CD4-positive, alpha-beta memory T cell (primary cell): ENCODE measurements at places on chromosomes 1 and 21. TPM values are rescaled to one million over a fixed set of nuclear protein-coding genes. Genes with fewer than 3 reads are reported as not detected.
A peak's percentile ranks its signal among the peaks of the same experiment; 100 is the strongest.

Gene SLC41A1
- 26.3 TPM for total RNA-seq

Gene BNIPL
- total RNA-seq, result 4.6 TPM

Gene NFASC
- not detected for total RNA-seq

Gene IVL
- not detected for total RNA-seq

Gene A3GALT2
- total RNA-seq, result not detected

Gene GPR52
- 1.6 TPM for total RNA-seq

Gene UBIAD1
- 30.3 TPM for total RNA-seq

Gene MR1
- 33.2 TPM for total RNA-seq

Gene GNG5
- total RNA-seq, result 45.5 TPM

Gene RNU1-2
- 3,010 TPM for total RNA-seq

Gene LAX1
- total RNA-seq, result 41.2 TPM

Gene ARPC5
- 107 TPM for total RNA-seq

Gene FCRL5
- not detected for total RNA-seq

DNA sequence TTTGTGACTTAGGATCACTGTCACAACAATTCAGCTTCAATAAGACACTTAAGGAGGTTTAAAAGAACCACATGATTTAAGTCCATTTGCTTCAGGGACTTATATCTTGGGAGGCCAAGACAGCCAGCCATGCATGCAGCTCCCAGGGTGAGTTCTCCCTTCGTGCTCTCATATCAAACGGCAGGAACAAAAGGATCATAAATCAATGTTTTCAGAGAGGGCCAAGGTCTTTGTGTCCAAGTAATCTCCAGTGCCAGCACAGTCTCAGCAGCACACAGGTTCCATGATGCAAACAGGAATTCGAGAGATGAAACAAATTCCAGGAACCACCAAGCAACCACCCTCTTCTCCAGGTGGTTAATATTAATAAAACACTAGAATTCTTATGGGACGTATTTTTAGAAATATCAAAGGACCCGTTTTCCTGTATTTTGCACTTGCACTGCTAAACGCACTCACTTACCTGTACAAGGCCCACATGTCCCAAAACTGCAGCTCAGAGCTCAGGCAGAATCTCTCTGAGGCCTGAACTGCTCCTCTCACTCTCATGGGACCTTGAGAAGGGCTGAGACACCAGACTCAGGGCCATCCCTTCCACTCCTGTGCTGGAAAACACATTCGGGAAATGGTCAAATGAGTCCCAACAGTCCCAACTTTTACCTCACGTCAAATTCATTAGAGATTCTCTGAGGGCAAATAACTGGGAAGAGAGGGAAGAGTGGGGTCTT is 100.0 kb upstream of the RAB4A start:
- no peak for DNase-seq

GRCh38 chr1:94514095-94514727 is 27.3 kb downstream of the F3 start:
- no peak for DNase-seq

GRCh38 chr1:184088037-184088436 is 36.5 kb downstream of the TSEN15 start:
- DNase-seq, result no peak

- no peak for DNase-seq
Measured at GRCh38 chr1:106207185-106207584, 849.3 kb upstream of the PRMT6 start.

GRCh38 chr1:205518661-205519540 is 14.4 kb downstream of the CDK18 start:
- no peak for DNase-seq

- DNase-seq, result no peak
Measured at GRCh38 chr1:199305053-199305452, 666.2 kb downstream of the PTPRC start.

DNA sequence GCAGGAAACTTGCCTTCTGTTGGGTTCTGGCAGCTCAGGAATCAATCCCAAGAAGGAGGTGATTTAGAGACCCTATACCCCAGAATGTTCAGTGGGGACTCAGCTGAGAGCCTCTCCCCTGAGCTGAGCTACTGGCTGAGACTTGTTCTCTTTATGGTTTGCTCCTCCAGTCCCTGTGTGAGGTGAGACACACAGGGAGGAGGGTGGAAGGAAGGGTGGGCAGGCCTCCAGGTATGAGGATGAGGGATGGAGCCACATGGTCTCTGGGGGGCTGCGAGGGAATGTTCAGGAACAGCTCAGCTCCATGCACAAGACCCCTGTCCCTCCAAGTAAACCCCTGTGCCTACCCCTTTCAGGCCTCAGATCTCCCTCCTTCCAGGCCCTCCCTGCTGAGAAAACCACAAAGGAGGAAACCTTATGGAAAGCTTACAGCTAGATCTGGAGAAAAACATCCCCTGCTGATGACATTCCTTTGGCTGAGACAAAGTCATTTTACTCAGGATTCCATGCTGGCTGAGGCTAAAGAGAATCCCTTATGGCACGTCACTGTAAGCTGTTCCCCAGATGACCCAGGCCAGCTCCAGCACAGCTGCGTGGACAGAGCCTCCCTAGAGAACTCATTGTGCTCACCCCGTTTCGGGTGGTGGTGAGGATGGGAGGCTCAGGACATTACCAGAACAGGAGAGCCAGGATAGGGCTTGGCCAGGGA is 91.5 kb upstream of the IPO9 start:
- no peak for DNase-seq

- DNase-seq, result no peak
Measured at GRCh38 chr1:212466437-212466836, 33.7 kb downstream of the NENF start.

DNA sequence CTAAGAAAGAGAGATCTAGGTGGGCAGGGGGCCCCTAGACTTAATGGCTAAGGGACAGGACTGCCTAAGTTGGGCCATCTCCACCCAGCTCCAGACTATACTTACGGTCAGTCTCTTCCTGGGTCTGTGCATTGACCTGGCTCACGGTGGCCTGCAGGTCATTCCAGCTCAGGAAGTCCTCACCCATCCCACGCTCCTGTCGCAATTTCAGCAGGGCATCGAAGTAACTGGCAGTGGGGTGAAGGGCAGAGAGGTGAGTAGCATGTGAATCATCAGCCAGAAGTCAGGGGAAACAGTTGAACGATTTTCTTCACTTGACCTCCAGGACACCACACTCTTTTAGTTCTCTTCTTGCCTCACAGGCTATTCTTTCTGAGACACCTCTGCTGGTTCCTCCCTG is 20.5 kb downstream of the IQGAP3 start:
- DNase-seq, result no peak

DNA sequence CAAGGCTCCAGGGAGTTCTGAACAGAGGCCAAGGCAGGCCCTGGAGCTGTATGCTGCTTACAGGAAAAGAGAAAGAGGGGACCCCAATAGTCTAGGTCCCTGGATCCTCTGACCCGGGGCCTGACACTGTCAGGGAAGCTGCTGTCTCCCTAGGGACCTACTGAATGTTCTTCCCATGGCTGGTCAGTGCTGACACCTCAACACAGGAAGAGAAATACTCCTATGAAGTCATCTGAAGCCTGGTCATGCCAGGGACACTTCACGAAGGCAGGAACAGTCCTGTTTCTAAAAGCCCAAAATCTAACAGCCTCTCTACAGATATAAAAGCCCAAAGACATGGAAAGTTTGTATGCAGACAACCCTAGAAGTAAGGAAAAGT is 1.7 kb upstream of the LAD1 start:
- DNase-seq, result no peak

- DNase-seq, result no peak
Measured at GRCh38 chr1:58699011-58699762, 675 bp downstream of the MYSM1 start.

- DNase-seq, result peak; percentile 59
Measured at GRCh38 chr1:193185901-193186731, at the start of gene B3GALT2. TSS of gene B3GALT2 (minus strand) at chr1:193186613. CDS start at chr1:193181562, 5,051 bp downstream.

GRCh38 chr1:16138772-16139221 is 17.1 kb downstream of the EPHA2 start:
- no peak for DNase-seq

GRCh38 chr1:36963006-36963405 is 71.3 kb downstream of the GRIK3 start:
- DNase-seq, result no peak

DNA sequence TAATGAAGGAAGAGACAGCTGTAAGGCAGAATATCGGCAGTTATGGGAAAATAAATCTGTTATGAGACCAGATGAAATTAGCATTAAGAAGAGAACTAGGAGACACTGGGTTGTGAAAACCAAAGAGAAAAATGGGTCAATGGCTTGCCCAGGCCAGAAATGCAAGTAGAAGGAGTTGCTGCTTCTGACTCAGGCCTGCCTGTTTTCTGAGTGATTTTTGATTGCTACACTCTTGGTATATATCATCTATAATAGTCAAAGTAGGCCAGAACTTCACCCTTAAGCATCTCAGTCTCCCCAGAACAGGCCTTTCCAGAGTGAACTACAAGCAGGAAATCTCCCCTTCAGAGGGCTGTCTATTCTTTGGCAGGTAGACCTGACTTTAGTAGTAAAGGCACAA is 107.0 kb downstream of the NRIP1 start:
- no peak for DNase-seq

- no peak for DNase-seq
Measured at GRCh38 chr1:109882288-109883245, 28.1 kb upstream of the CSF1 start.

DNA sequence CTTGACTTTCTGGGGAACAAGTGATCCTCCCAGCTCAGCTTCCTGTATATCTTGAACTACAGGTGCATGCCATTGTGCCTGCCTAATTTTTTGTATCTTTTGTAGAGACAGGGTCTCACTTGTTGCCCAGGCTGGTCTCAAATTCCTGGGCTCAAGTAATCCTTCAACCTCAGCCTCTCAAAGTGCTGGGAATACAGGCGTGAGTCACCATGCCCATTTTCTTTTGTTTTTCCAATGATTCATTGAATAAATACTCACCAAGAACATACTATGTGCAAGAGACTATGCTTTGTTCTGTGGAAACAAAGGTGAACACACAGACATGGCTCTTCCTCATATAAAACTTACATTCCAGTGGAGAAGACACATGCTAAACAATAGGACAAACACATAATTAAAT is 407.8 kb upstream of the DAB1 start:
- no peak for DNase-seq

DNA sequence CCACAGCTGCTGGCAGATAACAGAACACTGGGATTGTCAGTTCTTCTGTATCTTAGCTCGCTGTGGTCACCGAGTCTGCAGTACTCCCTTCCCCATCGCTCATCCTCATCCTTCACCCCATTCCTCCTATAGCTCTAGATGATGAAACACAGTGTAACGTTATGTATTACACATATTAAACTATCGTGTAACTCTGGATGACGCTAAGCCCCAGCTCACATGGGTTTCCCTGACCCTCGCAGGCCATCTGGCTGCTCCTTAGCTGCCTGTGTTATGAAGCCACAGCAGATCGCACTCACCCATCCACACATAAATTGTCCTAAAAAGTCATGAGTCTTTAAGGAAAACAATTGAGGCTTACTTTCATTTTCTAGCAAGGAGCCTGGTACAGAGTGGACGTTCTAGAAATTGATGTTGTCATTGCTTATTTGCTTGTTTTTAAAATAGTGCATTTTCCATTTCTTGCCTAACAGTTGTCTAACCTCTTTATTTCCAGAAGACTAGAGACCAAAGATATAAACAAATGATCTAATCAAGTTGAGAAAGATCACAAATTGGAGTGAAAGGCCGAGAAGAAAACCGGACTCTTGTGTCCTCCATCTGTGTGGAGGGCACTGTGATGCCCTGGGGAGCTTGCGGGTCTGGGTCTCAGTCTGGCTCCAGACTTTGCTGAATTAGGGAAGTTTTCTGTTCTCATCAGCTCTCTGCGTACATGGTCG is 24.3 kb upstream of the PCP4 start:
- no peak for DNase-seq

- DNase-seq, result no peak
Measured at GRCh38 chr1:28123461-28123961, 35.1 kb upstream of the EYA3 start.

DNA sequence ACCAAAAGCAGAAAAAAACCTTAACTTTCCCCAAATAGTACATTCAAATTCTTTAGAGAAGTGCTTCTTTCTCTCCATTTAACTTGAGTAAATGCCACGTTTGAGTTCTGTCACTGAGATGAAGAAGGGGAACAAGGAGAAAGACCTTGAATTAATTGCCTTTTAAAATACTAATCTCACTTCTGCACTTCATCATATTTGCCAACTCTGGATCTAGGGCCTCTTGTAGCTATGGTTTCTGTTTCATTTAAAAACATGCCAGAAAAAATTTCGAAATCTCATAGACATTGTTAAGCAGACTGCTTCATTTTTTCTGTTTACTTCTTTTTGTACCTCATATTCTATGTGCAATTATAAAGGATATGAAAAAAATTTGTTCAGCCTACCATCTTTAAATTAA is 24.6 kb downstream of the MIXL1 start:
- DNase-seq, result no peak

GRCh38 chr1:100628631-100629081 is 90.7 kb downstream of the GPR88 start:
- no peak for DNase-seq

DNA sequence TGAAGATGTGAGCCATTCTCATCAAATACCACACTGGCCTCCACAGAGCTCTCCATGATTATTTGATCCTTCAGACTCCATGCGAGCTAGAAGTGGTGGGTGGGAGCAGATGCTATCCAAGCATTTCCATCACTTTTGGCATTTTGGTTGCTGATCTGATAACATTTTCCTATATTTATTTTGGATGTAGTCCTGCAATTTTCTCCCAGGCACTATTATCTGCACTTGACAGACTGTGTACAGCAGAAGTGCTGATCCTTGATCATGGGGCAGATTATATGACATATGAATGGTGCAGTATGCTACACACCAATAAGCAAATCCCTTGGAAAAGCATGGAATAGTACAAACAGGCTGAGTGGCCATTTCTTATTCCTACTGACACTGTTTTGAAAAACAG is 167.6 kb upstream of the LRRC7 start:
- no peak for DNase-seq

- no peak for DNase-seq
Measured at GRCh38 chr21:27839512-27840115, 872.7 kb upstream of the ADAMTS5 start.

DNA sequence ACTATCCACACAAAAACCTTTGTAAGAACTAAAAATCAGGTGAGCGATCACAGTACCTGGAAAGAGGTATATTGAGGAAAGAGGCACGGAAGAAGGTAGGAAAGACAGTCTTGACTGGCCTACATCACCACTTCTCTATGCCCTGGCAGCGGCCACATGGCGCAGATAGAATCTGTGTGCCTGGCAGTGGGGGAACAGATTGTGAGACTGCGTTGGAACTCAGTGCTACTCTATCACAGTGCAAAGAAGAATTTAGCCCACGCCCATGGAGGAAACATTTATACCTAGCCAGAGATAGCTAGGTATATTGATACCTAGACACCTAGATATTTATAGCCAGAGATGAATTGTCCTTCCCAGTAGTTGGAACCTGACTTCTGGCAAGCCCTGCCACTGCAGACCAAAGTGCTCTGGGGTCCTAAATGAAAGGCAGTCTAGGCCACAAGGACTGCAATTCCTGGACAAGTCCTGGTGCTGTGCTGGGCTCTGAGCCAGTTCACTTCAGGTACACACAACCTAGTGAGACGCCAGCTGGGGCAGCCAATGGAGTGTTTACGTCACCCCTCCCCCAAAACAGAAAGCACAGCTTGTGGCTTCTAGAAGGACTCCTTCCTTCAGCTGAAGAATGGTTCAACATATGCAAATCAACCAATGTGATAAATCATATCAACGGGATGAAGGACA is 51.9 kb downstream of the DHX9 start:
- DNase-seq, result no peak
